Mononuclear cell (primary cell): ENCODE measurements at places on chromosomes 2 and 18. TPM values are rescaled to one million over a fixed set of nuclear protein-coding genes. Genes with fewer than 3 reads are reported as not detected.

The RFX8 gene
- 0.21 TPM for total RNA-seq

The ANTXR1 gene
- total RNA-seq, result under 0.01 TPM

The ACVR1C gene
- 4.1 TPM for total RNA-seq

The ACTR2 gene
- total RNA-seq, result 86.1 TPM

The SERPINB4 gene
- not detected for total RNA-seq

The MEIS1 gene
- total RNA-seq, result 4.9 TPM

The UGT1A10 gene
- total RNA-seq, result not detected

The MYOM1 gene
- 0.94 TPM for total RNA-seq

The UGT1A5 gene
- not detected for total RNA-seq

The SAG gene
- total RNA-seq, result 0.21 TPM

The ZAP70 gene
- 137 TPM for total RNA-seq

The MRPL30 gene
- 21.5 TPM for total RNA-seq

The MTX2 gene
- total RNA-seq, result 5.0 TPM

The GCA gene
- 18.2 TPM for total RNA-seq

The NMUR1 gene
- 1.8 TPM for total RNA-seq

The GALNT3 gene
- total RNA-seq, result 20.4 TPM

The C2orf15 gene
- 0.21 TPM for total RNA-seq

The SLC23A3 gene
- total RNA-seq, result 0.31 TPM

The ZDBF2 gene
- 21.0 TPM for total RNA-seq

The IGFBP5 gene
- total RNA-seq, result 0.21 TPM

The CHMP3 gene
- 57.7 TPM for total RNA-seq

The CD302 gene
- total RNA-seq, result 64.3 TPM

The PPP3R1 gene
- 62.1 TPM for total RNA-seq

The C1QL2 gene
- not detected for total RNA-seq

The OR6B2 gene
- total RNA-seq, result not detected

The SLC4A3 gene
- total RNA-seq, result 0.10 TPM

The ITGA6 gene
- total RNA-seq, result 116 TPM

The ADD2 gene
- 2.4 TPM for total RNA-seq

The GAD1 gene
- not detected for total RNA-seq

The PXDN gene
- total RNA-seq, result 0.94 TPM

The COL5A2 gene
- total RNA-seq, result 0.94 TPM

The CAD gene
- 5.7 TPM for total RNA-seq

The RRM2 gene
- 5.5 TPM for total RNA-seq

The RAB6C gene
- total RNA-seq, result 0.10 TPM

The CHRND gene
- total RNA-seq, result not detected

The GCC2 gene
- total RNA-seq, result 141 TPM

The DPP4 gene
- total RNA-seq, result 22.6 TPM

The LRRC30 gene
- total RNA-seq, result not detected
